ENCODE measurements at places on chromosomes 11 and 22. TPM values are rescaled to one million over a fixed set of nuclear protein-coding genes. Genes with fewer than 3 reads are reported as not detected.

OR51I1 gene
- total RNA-seq = not detected

PGA5 gene
- total RNA-seq = not detected

FAT3 gene
- not detected for total RNA-seq

MYOD1 gene
- not detected for total RNA-seq

FGF4 gene
- total RNA-seq = not detected

CELSR1 gene
- total RNA-seq = 0.20 TPM

SCGB1D1 gene
- not detected for total RNA-seq

HEPHL1 gene
- total RNA-seq = not detected

CFAP68 gene
- 26.5 TPM for total RNA-seq

IPO7 gene
- total RNA-seq = 95.9 TPM

TMPRSS5 gene
- 0.64 TPM for total RNA-seq

SLC22A25 gene
- total RNA-seq = not detected

Data from activated CD4-positive, alpha-beta T cell treated with anti-CD3 and anti-CD28 coated beads, Interleukin-2, amount 10 ng/mL, durations not matched to agents 7 days and 5 days (primary cell).